ENCODE measurements at places on chromosomes 12 and 14. TPM values are rescaled to one million over a fixed set of nuclear protein-coding genes. Genes with fewer than 3 reads are reported as not detected.

- peaks cover 4% of the 10 kb centered on the region for H3K27me3 ChIP-seq
- H3K27ac ChIP-seq = no peak overlapping the region
- DNase-seq = no peak
- peaks cover 8% of the 10 kb centered on the region for H3K4me1 ChIP-seq
- H3K4me3 ChIP-seq = no peak overlapping the region
- H3K36me3 ChIP-seq = no peaks in the 10 kb centered on the region
Observed at GRCh38 chr14:81305743-81306142, 85.0 kb upstream of the GTF2A1 start.

DNA sequence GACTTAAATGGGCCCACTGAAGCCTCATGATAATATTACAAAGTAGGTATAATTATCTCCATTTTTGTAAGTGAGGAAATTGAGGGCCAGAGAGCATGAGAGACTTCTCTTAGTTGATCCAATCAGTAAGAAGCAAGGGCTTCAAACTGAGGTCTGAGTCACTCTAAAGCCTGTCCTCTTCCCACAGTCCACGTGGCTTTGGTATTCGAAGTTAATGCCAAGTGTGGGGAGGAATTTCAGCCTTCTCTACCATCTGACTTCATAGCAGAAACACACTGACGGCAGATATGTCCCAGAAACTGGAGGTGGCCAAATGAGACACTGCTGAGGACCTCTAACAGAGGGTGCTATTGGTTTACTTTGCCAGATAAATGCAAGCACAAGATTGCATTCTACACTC is 114.4 kb upstream of the OVCH1 start:
- H3K27ac ChIP-seq = no peak overlapping the region
- no peaks in the 10 kb centered on the region for H3K4me1 ChIP-seq
- no peaks in the 10 kb centered on the region for H3K36me3 ChIP-seq

- H3K36me3 ChIP-seq = no peaks in the 10 kb centered on the region
- no peak for DNase-seq
- no peak overlapping the region for H3K27ac ChIP-seq
- H3K4me3 ChIP-seq = no peak overlapping the region
Observed at GRCh38 chr12:54311051-54311450, 10.2 kb upstream of the NFE2 start.

- no peaks in the 10 kb centered on the region for H3K4me1 ChIP-seq
- H3K4me3 ChIP-seq = no peak overlapping the region
- H3K36me3 ChIP-seq = peaks cover 3% of the 10 kb centered on the region
Observed at GRCh38 chr14:53399057-53399456, 245.9 kb upstream of the DDHD1 start.

GRCh38 chr14:96861568-96862310 is 64.6 kb downstream of the VRK1 start:
- H3K27me3 ChIP-seq = no peaks in the 10 kb centered on the region
- H3K4me1 ChIP-seq = no peaks in the 10 kb centered on the region
- no peak overlapping the region for H3K27ac ChIP-seq
- no peak for DNase-seq
- H3K36me3 ChIP-seq = peaks cover 47% of the 10 kb centered on the region

DNA sequence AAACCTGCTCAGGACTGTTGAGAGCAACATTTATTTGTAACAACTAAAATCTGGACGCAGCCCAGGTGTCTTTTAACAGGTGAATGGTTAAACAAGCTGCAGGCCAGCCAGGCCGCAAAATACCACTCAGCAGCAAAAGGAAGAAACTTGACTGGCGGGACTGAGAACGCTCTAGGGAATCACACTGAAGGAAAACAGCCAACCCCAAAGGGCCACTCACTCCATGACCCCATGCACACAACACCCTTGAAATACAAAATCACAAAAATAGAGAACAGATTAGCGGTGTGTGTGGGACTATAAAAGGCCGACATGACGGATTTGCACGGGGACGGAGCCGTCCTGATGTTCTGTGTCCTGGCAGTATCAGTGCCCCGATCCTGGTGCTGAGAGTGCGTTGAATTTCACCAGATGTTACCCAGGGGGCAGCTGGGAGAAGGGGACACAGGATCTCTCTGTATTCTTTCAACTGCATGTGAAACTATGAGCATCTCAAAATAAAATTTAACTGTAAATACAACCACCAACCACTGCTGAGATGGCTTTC is 23.0 kb downstream of the VPS37B start:
- peak; percentile 14 for DNase-seq
- H3K36me3 ChIP-seq = peaks cover 24% of the 10 kb centered on the region
- peaks cover 55% of the 10 kb centered on the region for H3K4me1 ChIP-seq
- H3K27ac ChIP-seq = no peak overlapping the region

DNA sequence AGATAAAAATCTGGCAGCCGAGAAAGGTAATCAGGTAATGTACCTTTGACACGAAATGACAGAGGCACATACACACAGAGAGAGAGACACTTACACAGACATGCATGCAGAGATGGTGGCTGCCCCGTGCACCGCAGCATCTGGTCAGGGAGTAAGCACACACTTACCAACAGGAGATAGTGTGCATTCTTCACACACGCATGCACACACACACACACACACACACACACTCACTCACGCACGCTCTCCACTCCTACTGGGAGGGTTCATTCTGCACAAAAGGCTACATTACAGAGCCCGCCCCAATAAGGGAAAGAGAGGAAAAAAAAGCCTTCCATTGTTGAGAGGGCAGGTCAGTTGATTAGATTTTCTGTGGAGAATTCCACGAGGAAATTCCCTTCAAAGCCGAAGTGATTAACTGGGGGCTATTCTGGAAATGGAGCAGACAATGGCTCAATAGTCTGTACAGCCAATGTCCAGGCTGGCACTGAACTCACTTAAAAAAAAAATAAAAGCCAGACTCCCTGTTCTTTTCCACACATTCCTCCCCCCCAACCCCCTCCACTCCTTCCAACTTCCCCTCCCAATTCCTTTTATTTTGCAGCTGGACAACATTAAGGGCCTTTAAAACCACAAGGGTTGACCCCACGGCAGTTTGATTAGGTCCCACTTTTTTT is 1.4 kb upstream of the SOX5 start:
- no peak overlapping the region for H3K27ac ChIP-seq
- no peak overlapping the region for H3K4me3 ChIP-seq
- H3K27me3 ChIP-seq = no peaks in the 10 kb centered on the region
- H3K36me3 ChIP-seq = no peaks in the 10 kb centered on the region
- no peak for DNase-seq
- H3K4me1 ChIP-seq = no peaks in the 10 kb centered on the region

DNA sequence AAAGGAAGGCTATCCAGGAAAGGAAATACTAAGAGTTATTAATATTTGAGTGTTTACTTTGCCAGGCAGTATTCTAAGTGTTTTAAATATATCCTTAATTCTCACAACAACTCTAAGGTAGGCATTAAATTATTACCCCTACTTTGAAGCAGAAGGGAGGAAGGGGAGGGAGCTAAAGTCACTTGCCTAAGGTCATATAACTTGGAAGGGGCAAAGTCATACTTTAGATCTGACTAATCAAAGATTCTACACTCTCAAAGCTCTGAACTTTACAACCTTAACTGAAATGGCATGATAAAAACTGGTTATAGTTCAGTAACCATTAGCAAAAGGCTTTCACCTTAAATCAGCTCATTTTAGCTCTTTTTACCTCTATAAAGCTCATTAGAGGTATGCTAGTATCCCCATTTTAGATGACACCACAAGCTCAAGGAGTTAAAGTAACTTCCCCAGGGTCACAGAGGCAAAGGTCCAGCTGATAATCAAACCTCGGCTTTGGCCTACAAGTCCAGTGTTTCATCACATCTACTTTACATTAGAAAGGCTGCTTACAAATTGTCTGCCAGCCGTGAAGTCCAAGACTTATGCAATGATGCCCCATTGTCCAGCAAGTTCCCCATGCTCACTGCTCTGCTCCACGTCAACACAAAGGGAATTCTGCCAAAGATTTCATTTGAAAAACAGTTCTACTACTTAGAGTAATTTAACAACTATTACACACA is 223.9 kb downstream of the MED13L start:
- H3K27me3 ChIP-seq = no peaks in the 10 kb centered on the region
- H3K36me3 ChIP-seq = peaks cover 4% of the 10 kb centered on the region
- no peak for DNase-seq
- H3K27ac ChIP-seq = no peak overlapping the region
- H3K4me3 ChIP-seq = no peak overlapping the region

- peaks cover 21% of the 10 kb centered on the region for H3K4me1 ChIP-seq
- no peaks in the 10 kb centered on the region for H3K27me3 ChIP-seq
- no peak for DNase-seq
- H3K36me3 ChIP-seq = peaks cover 3% of the 10 kb centered on the region
Observed at GRCh38 chr12:51082561-51083125, 753 bp downstream of the CSRNP2 start.

- peaks cover 30% of the 10 kb centered on the region for H3K36me3 ChIP-seq
- H3K27me3 ChIP-seq = no peaks in the 10 kb centered on the region
- H3K4me1 ChIP-seq = no peaks in the 10 kb centered on the region
- DNase-seq = no peak
- no peak overlapping the region for H3K4me3 ChIP-seq
Observed at GRCh38 chr14:73105727-73106126, 30.6 kb upstream of the PSEN1 start.

DNA sequence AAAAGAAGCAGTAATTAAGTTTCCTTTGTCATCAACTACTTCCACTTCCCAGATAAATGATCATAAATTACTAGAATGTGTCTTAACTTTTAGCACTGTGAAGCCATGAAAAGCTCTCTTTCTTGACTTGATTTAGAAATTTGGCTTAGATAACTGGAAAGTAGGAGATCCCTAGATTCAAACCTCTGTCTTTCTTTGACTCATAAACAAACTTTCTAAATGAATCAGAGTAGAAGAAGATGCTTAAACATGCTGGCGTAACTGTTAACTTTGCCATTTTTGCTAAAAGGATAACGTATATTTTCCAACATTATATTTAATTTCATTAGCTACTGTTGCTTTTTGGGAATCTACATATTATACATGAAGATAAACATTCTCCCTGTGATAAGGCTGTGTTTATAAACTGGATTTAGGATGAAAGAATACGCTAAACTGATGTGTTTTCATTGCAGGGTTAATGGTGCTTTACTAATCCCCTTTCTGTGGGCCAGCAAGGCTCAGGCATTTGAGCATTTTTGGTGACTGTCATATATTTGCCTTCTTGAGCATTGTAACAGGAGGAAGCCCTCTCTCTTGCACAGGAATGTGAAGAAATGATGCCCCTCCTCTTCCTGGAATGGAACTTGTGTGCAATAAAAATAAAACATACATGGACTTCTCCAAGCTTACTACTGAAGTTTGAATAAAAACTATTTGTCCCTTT is 301.4 kb downstream of the BMP4 start:
- no peak overlapping the region for H3K4me3 ChIP-seq
- no peaks in the 10 kb centered on the region for H3K4me1 ChIP-seq
- H3K27me3 ChIP-seq = peaks cover 6% of the 10 kb centered on the region
- H3K27ac ChIP-seq = no peak overlapping the region

DNA sequence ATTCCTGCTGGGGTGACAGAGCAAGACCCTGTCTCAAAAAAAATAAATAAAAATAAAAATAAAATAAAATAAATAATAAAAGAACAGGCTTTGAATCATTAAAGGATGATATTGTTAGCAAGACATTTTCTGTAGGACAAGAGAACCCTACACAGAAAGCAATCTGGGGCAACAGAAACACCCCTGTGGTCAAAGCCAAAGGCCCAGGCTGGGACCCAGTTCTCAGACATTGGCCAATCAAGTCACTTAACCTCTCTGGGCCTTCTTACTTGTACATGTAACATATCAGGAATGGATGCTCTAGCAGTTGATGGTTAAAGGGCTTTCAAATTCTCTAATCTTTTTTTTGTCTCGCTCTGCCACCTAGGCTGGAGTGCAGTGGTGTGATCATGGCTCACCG is 35.5 kb upstream of the TESC start:
- H3K4me3 ChIP-seq = peak overlapping the region; percentile 13
- H3K4me1 ChIP-seq = peaks cover 16% of the 10 kb centered on the region
- peaks cover 3% of the 10 kb centered on the region for H3K27me3 ChIP-seq
- DNase-seq = no peak

- no peak for DNase-seq
- H3K4me3 ChIP-seq = no peak overlapping the region
- peaks cover 6% of the 10 kb centered on the region for H3K36me3 ChIP-seq
- no peaks in the 10 kb centered on the region for H3K27me3 ChIP-seq
Observed at GRCh38 chr12:93533310-93533709, 39.2 kb upstream of the SOCS2 start.

DNA sequence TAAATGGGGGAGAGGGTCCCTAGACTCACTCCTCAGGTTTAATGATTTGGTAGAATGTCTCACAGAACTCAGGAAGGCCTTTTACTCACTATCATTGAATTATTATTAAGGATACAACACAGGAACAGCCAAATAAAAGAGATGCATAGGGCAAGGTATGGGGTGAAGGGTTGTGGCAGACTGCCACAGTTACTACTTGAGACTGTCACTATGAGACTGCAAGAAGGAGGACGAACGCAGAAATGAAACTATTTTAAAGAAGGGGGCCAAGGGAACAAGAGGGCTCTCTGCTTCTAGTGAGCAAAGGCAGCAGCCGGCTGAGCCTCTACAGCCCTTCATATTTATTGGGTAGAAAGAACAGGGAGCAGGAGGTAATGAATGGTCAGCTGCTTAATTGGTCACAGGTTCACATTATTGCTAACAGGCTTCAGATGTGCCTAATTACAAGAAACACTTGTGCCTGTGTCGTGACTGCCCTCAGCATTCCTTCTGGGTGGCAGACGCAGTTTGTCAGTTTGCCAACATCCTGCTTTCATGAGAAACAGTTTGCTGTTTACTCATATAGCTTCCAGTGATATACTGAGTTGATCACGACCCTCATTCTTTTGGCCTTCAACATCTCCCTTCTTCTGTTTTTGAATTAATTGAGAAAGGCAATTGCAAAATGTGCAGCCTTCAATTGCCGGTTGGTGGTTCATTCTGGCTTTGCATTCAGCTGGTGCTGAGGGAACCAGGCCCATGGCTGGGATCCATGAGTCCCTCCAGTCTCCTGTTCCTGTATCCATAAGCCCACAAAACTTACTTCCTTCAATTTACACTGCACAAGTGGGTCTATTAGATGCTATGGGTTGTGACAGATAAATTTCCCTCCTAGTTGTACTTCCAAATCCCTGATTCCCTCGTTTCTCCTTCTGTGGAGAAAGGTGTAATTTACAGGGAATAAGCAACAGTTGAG is 82.8 kb upstream of the PLEKHG7 start:
- no peak overlapping the region for H3K4me3 ChIP-seq
- H3K27ac ChIP-seq = no peak overlapping the region
- DNase-seq = no peak
- no peaks in the 10 kb centered on the region for H3K27me3 ChIP-seq
- H3K36me3 ChIP-seq = peaks cover 4% of the 10 kb centered on the region

DNA sequence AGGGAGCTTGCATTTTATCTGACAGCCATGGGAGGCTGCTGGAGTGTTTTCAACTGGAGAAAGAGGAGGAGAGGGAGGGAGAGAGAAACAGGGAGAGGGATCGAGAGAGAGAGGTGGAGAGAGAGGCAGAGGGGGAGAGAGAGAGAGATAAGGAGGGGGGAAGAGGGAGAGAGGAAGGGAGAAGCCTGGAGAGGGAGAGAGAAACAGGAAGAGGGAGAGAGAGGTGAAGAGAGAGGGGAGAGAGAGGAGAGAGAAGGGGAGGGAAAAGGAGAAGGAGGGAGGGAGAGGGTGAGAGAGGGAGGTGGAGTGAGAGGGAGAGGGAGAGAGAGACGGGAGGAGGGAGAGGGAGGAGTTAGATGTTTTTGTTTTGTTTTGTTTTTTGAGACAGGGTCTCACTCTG is 45.6 kb downstream of the DNAH10 start:
- peaks cover 18% of the 10 kb centered on the region for H3K27me3 ChIP-seq
- no peaks in the 10 kb centered on the region for H3K4me1 ChIP-seq
- no peak overlapping the region for H3K4me3 ChIP-seq
- no peak overlapping the region for H3K27ac ChIP-seq

Gene MYO1H
- total RNA-seq = not detected

Gene TPH2
- total RNA-seq = not detected

Gene VRK1
- total RNA-seq = 65.0 TPM

Gene PPFIA2
- total RNA-seq = not detected

Gene RFX4
- total RNA-seq = not detected

Gene BDKRB1
- total RNA-seq = not detected

Gene FZD10
- total RNA-seq = not detected

Measured in activated naive CD8-positive, alpha-beta T cell treated with anti-CD3 and anti-CD28 coated beads, Interleukin-2, amount 10 ng/mL, durations not matched to agents 7 days and 5 days (primary cell).